NCI-H1930 (cell line): ENCODE measurements at places on chromosomes 12 and 14.

- no peak for DNase-seq
Measured at GRCh38 chr12:93676408-93677194, 574 bp upstream of the CRADD start.

GRCh38 chr12:117093918-117094630 is 5.1 kb downstream of the TESC start:
- DNase-seq: no peak

DNA sequence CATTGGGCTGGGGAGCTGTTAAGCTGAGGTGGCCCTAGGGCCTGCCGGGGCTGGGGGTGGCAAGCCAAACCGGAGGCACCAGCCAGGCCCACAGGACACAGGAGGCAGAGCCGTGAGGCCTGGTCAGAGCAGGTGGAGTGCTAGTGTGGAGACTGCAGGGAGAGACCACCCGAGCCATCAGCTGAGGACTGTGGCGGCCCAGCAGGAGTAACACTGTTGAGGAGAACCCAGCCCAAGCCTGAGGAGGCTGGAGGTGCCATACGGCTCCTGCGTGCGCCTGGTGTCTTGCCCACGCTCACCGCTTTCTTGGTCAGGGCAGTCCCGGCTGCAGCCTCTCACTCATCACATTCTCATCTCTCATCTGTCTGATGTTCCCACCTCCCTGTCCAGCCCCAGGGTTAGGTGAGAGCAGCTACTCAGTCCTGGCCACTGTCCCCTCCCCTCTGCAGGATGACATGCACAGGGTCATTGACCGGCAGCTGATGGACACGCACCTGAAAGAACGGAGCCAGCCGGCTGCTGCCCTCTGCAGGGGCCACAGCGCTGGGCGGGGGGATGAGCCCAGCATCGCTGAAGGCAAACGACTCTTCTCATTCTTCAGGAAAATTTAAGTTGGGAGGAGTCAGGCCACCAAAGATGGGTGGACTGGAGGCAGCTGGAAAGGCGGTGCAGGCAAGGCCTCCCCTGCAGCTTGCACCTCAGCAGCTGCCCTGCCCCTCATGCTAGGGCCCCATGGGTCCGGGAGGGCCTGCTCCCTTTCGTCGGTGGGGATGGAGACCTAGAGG is 23.8 kb downstream of the RAB35 start:
- no peak for DNase-seq

GRCh38 chr12:9115731-9116559 is at the start of gene A2M:
Gene A2M, minus strand, starts transcription at chr12:9115919. Its CDS starts 70 bp downstream, at chr12:9115849.
- no peak for DNase-seq

DNA sequence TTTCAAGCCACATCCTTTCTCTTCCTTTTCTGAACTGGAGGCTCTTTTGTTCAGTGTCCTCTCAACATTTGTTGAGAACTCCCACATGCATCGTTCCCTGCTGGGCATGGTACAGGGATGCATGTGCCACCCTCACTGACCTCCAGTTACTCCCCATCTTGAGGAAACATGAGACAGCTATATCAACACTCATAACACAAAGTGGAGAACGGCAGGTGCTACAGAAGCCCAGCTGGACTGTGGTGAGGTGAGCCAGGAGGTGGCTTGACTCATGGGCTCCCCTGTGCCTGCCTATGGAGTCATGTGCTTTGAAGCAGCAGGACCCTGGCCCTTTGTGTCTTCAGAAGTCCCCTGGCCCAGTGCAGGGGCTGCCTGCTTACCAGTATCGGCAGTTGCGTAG is 9.7 kb downstream of the MYH6 start:
- DNase-seq: no peak

GRCh38 chr12:92493816-92494215 is 209.0 kb upstream of the PLEKHG7 start:
- DNase-seq: no peak

GRCh38 chr14:63203015-63203414 is 1.2 kb upstream of the RHOJ start:
- DNase-seq: no peak

GRCh38 chr12:107134558-107134957 is 41.2 kb upstream of the CRY1 start:
- peak; percentile 10 for DNase-seq

- no peak for DNase-seq
Measured at GRCh38 chr12:91065396-91065795, 7.6 kb upstream of the KERA start.

- no peak for DNase-seq
Measured at GRCh38 chr14:103334644-103335622, 896 bp downstream of the EIF5 start.

- DNase-seq: no peak
Measured at GRCh38 chr14:77478796-77479195, 19.8 kb downstream of the ISM2 start.

DNA sequence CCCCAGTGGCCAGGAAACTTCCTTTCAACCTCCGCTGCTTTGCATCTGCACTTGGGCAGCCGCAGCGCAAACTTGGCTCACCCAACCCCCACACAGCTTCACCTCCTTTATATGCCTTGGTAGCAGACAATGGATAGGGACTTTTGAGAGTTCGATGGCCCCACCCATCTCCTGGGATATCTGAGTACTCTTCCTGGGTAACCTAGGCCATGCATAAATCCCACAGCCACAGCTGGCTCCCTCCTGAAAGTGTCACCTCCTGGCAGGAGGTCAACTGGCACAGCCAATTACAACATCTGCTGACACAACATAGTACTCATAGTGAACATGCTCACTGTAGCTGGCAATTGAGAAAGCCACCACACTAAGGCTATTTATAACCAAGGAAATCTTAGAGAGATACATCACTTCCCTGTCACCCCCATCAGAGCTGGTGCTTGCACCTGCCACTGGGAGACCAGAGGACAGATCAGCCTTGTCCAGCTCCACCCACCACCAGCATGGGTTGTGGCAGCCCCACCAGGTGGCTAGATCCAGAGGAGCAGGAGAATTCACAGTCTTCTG is 410.0 kb downstream of the SYT1 start:
- DNase-seq: no peak

- DNase-seq: no peak
Measured at GRCh38 chr12:120099738-120100137, 16.8 kb downstream of the RAB35 start.

GRCh38 chr14:99791476-99792209 is 1.6 kb upstream of the EML1 start:
- DNase-seq: no peak

- no peak for DNase-seq
Measured at GRCh38 chr12:69331519-69331908, 16.7 kb upstream of the LYZ start.

DNA sequence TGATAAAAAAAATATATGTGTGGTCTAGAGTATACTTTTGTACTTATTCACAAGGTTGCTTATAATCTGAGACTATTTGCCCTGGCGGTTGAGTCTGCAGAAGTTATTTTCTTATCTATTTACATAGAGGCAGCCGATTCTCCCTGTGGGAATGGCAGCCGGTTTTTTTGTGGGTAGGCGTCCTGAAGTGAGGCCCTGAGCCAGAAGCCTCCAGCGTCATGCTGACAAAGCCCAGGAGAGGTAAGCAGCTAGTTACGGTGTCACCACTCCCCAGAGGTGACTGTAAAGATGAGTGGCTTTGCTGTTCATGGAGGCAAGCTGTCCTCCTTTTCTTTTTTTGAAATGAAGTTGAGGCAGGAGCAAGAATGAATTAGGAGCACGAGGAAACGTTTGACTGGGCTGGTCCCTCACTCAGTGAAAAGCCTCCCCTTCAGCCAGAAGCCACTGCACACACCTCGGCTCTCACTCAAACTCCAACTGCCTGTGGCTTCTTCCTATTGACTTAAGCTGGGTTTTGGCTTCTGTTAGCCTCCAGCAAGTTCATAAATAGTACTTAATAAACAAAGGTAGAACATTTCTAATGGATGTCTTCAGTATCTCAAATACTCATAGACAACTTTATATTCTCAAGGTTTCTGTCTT is 21.5 kb downstream of the PAX9 start:
- no peak for DNase-seq

DNA sequence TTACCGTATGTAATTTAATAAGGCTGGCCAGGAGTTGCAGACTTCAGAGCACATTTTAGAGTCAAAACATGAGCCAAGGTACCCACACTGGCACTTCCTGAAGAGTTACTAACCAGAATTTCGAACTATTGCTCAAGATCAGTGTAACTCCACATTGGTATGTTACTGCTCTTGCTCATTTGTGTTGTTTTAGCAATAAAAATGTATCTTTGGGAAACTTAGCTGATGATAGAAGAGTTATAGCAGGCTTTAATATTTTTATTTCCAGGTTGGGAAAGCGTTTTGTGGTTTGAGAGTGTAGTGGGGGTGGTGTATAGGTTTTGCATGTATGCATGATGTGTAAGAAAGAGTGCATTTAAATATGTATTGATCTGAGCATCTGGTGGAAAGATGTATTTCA is 96.6 kb downstream of the SCN8A start:
- no peak for DNase-seq

DNA sequence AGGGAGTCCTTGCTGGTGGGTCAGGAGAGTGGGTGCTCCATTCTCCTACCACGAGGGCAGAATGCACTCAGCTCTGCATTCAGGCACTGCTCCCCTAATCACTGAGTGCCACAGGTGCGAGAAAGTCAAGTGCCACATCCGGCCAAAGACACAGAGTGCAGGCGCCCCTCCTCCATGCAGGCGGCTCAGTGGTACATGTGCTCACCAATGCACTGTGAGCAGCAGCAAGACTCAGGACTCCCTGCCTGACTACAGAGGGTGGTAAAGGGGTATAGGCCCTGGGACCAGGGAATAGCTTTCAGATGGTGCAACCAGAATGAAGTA is 32.9 kb downstream of the ZFYVE21 start:
- no peak for DNase-seq

- DNase-seq: no peak
Measured at GRCh38 chr12:133038118-133038709, 905 bp downstream of the ZNF84 start.

DNA sequence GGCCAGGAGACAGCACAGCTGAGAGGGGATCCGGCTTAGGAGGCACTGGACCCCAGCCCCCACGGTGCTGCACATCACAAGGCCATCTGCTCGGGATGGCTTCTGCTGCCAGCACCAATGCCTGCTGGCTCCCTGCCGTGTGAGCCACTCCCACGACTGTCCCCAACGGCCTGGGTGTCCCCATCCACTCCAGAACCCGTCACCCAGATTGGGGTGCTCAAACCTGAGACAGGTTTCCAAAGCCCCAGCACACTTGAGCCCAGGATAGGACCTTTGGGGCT is 102.4 kb downstream of the RFLNA start:
- no peak for DNase-seq

GRCh38 chr12:102388469-102388868 is 91.9 kb downstream of the IGF1 start:
- no peak for DNase-seq

DNA sequence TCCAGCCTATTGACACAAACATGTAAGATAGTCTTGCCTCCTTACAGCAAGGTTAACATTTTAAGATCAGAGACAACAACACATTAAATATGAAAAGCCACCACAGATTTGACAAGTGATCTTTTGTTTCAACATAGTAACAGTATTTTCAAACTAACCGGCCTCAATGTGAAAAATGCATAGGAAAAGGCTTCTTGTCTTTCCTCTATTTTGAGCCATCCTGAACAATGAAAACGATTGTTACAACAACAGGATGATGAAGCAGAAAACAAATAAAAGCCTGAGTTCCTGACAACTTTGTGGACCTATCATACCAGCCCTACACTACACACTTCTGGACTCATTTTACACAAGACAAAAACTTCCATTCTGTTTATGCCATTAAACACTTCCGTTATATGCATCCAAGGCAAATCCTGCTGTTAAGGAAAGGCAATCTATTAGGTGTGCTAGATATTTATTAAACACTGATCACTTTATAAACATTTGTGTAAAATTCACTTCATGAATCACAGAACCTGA is 37.3 kb downstream of the BAZ1A start:
- DNase-seq: no peak

DNA sequence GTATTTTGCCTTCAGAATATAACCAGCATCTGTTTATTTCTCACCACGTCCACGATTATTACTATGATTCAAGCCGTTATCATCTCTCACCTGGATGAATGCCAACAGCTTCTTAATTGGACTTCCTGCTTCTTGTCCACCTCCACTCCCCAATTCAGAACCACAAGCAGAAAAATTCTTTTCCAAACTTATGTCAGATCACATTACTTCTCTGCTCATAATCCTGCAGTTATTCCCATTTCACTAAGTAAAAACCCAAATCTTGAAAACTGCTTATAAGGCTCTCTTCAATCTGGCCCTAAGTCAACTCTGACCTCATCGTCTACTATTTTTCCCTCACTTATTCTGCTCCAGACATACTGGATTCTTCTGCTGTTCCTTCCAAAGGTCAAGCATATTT is 2.0 kb downstream of the CRY1 start:
- no peak for DNase-seq

DNA sequence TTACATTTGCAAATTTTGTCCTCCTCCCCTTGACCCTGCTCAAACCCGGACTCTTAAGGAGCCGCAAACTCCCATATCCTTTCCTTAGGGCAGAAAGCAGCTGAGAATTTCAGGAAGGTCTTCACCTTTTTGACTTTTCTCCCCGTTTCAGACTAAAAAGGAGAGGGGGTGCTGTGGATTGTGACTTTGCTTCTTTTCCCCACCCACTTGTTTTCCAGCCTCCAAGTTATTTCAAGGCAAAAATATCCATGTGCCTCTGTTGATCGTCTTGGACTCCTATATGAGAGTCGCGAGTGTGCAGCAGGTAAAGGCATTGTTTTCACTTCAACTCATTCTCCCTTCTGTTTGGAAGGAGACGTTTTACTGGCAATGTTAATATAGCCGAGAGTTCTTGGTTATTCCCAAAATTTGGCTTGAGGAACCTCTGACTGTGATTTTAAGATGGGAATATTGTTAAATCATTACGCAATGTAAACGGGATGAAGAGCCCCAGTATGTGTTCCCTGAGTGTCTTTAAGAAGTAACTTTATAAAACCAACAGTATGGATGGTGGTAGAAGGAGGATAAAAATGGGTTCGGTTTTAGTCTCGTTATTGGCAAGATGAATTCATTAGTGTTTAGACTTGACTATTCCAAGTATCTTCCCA is 663 bp downstream of the LRRK2 start:
- no peak for DNase-seq

DNA sequence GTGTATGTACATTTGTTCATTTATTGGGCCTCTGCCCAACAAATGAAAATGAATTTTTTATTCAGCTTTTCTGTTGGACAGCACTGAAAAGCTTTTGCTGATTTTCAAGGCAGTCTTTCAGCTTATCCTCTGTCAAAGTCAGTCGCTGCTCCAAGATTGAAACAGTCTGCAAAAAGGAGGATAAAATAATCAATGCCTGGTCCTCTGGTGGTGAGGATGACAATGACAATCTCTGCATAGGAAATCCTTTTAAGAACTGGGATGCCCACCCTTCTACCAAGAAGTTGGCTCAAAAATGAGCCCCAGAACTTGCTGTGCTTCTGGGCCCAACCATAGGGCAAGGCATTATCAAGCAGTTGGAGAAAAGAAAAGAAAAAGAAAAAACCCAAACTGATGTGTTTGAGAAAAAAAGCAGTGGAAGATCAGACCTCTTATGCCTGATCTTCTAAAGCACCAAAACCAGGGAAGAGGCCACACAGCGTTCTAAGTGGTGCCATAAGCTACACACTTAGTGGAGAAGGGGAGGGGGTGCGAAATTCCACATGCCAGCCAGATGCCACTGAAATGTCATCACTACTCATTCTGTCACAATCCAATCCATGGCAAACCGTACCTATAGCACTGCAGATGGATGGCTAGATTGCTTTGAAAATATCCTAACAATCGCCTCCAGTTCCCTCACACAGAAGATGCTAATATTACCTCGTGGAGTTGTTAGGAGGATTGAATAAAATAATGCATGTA is 69.0 kb upstream of the DUSP6 start:
- DNase-seq: no peak
